Left kidney (tissue), 8 donors: ENCODE measurements at places on chromosomes 11 and 22. TPM values are rescaled to one million over a fixed set of nuclear protein-coding genes. Genes with fewer than 3 reads are reported as not detected.
A peak's percentile ranks its signal among the peaks of the same experiment; 100 is the strongest.

DNA sequence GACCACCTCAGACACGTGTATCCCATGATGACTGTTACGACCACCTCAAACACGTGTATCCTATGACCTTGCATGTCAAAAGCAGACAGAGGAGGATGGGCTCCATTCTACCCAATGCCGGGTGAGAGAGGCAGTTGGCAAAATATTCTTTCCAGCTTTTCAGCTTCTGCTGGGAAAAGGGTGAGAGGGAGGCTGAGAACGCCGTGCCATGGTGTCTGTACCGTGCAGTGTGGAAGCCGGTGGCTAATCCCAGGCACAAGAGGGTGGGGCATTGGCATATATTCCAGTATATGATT lies 1478.4 kb downstream of the TBC1D22A start:
- DNase-seq: no peak

DNA sequence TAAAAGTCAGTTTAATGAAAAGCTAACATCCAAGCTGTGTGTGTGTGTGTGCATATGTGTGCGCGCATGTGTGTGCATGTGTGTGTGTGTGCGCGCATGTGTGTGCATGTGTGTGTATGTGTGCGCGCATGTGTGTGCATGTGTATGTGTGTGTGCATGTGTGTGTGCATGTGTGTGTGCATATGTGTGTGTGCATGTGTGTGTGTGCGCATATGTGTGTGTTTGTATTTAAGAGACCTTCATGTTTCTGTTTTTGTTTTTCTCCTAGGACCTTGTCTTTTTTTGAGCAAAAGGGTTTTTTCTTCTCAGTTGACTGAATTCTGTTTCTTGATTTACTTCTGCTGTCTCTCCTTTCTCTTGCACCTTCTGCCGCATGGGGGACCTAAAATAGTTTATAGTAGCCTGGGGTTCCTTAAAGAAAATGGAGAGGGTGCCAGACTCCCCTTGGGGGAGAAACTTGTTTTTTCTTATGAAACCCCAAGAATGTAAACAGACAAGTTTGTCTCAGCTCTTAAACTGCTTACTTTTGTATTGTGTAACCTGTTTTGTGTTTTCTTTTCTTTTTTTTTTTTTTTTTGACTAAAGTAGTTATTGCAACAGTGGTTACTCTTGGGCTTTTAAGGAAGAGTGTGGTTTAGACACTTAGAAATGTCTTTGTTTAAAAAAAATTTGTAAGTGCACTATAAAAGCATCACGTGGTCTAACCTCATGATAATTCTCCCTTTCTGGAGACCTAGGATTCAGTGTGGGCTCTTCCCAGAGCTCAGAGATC lies 53.0 kb downstream of the OSBPL5 start:
- DNase-seq: no peak

DNA sequence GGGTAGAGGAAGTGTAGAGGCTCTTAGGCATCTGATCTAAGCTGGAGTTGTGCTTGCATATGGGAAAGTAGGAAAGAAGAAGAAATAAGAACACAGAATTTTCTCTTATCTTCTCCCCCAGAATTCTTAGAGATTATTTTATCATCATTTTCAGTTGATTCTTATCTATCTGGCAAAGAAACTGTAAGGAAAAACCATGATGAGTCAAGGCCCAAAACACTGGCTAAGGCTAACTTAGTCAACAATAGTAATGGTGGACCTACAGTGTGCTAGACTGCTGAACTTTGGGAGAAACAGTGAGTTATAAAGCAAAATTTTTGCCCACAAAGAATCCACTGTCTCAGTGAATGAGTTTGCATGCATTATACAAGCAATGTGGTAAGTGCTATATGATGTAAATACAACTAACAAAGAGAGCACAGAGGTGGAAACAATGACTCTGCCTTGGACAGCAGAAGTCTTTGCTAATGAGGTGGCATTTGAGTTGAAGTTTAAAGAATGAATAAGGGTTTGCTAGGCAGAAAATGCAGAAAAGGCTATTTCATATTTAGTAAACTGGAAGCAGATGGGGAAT lies 344.5 kb upstream of the PLET1 start:
- no peak for DNase-seq

HTATIP2 gene
- polyA plus RNA-seq: 3.5 TPM

DNA sequence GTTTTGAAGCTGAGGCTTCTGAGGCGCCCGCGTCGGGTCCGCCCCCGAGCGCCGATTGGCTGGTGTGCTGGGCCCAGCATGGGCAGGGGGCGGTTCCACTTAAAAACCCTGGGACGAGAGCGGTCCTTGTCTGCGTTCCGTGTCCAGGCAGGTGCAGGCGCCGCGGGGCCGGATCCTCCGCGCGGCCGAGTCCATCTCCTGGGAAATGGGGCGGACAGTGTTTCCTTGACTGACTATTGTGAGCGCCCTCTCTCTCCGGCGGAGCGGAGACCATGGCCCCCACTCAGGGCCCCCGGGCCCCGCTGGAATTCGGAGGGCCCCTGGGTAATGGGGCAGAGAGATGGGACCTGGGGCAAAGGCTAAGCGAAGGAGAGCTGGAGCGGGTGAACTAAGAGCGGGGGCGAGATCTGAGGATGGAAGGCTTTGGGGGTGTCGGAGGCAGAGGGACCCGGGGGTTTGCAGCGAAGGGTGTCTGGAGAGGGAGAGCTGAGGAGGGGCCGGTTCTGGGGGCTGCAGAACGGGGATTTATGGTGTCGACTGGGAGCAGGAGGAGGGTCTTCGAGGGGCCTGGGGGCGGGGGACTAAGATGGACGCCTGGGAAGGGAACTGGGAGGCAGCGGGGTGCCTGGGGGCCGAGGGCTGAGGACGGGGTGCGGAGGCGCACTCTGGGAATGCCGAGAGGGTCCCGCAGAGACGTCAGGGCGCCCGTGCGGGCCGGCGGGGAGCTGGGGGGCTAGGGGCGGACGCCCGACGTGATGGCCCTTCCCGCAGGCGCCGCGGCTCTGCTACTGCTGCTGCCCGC lies at the start of gene TM7SF2:
TM7SF2 (plus strand) TSS at position 129 of the 802 bp plus-strand sequence; CDS start at position 273, 144 bp downstream.
- DNase-seq: peak; percentile 95

DNA sequence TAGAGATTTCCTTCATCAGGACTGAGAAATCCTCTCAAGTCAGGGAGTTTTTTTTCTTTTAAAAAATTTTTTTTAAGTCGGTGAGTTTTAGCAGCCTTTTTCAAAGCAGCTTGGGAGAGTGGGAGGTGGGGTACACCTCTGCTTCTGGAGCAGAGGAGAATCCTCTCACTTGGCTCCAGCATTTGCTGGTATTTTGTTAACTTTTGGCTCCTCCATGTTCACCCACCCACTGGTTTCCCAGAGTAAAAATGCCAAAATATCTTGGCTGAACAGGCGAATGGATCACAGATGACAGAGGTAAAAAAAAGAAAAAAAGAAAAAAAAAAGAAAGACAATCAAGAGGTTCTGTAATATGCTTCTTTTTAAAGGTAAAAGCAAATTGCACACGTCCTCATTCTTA lies 68.0 kb downstream of the GAB2 start:
- DNase-seq: no peak

PLAAT5 gene
- polyA plus RNA-seq: 0.50 TPM

TENM4 gene
- polyA plus RNA-seq: 24.5 TPM

DNA sequence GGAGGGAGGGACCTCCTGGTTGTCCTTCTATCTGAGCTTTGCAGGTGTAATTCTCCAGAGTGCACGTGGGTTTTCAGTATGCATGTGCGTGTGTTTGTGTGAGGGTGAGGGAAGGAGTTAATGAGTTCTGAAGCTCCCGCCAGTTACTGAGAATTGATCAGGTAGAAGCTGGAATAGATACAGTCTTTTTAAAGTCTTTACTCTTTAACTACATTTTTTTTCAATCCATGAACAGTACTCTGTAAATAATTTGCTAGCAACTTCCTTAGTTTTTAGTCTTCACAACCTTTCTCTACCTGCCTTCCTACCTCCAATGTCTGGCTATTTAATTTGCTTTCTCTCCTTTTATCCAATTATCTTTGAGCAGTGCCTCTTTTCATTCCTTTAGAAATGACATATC lies 25.5 kb downstream of the ARHGAP42 start:
- no peak for DNase-seq

GRCh38 chr11:67493548-67494370 lies 10.9 kb downstream of the AIP start:
- no peak for DNase-seq
